ENCODE measurements at places on chromosomes 12 and 14.

DNA sequence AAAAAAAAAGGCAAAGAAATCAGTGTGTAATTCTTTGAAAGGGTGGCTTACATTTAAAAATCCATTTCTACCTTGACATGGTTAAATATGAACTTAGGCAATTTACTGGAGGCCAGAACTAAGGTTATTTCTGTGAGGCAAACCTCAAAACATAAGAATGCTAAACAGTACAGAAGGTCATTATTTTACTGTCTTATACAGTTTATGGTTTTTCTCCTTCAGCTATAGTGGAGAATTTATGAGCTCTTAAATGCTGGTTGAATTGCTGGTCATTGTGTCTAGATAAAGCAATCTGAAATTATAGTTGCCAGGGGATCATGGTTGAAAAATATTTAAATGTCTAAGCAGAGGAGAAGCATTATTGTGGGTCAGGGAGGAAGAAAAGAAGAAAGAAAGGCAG lies 70.5 kb downstream of the TRIM9 start:
- no peak for DNase-seq

DNA sequence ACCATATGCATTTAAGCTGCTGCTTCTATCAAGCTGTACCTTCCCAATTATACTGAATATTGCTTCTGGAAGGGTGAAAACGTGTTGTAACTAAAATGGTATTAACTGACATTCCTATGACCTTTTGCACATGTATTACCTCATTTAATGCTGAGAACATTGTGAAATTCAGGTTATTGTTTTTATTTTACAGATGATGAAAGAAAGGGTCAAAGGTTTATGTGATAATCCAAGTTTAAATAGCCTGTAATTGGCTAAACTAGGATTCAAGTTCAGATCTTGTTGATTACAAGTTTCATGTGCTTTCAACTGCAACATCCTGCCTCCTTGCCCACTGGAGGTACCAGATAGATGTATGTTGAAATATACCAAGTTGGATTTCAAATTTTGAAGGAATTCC lies 433.3 kb upstream of the PRICKLE1 start:
- no peak for DNase-seq

DNA sequence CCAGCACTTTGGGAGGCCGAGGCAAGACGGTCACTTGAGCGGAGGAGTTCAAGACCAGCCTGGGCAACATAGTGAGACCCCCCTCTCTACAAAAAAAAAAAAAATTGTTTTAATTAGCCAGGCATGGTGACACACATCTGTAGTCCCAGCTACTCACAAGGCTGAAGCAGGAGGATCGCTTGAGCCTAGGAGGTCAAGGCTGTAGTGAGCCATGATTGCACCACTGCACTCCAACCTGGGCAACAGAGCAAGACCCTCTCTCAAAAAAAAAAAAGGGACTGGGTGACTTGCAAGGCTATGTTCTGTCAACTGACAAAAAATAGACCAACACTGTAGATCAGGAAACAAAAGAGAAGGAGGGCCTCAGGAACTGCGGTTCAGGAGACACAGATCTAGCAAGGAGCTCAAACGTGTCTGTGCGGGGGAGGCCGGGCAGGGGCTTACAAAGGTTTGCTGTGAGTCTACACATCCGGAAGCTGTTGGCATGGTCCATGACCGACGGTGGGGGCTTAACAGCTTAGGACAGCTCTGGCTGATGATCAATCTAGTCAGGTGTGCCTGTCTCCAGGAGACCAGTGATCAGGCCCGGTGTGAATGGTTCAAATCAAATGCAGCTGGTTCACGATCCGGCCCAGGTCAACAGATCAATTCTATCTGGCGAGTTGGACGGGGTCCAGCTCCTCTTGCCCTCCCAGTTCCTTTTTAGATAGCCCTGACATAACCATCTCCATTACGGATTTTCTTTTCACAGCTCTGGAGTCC lies 31.7 kb upstream of the INF2 start:
- DNase-seq = no peak

- DNase-seq = no peak
Observed at GRCh38 chr12:27077586-27077985, 4.8 kb downstream of the C12orf71 start.

DNA sequence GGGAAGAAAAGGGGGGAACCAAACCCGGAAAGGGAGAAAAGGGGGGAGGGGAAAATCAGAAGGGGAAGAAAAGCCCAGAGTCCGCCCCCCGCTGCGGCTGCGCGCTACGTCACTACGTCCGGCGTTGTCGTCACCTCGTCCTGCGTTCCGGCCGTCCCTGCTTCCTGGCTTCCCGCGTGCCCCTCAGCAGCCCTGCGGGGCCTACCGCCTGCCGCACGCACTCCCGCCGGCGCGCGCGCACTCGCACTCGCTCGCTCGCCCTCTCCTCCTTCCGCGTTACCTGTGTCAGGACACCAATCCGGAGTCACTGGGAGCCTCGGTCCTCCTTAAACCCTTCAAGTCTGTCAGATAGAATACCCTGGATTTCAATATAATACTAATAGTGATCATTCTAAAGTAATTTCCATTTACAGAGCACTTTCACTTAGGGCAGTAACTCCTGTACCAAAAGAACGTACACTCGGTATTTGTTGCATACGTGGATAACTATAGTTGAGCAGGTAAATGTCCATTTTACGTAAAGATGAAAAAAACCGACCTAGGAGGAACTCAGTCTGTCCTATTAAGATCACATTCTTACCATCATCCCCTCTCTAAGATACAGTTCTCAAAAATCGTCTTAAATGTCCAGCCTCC lies at the start of gene R3HDM2:
TSS of gene R3HDM2 (minus strand) at position 113 of the 636 bp plus-strand sequence. CDS start 120,615 bp downstream, outside the sequence.
- DNase-seq = peak; percentile 82

- DNase-seq = no peak
Observed at GRCh38 chr12:29438752-29439408, 57.9 kb upstream of the ERGIC2 start.

DNA sequence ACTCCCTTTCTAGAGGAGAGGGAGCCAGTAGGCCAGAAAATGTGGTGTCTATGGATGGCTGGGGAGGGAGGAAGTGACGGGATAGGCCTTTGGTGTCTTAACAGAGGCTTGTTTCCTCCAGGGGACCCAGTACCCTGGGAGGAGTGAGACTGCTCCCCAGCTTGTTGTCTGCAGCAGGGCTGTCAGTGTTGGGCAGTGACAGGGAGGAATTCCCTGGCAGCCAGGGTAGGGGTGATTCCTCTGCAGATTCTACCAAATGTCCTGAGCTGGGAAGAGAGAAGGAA lies 64.0 kb downstream of the GALNT16 start:
- DNase-seq = no peak

DNA sequence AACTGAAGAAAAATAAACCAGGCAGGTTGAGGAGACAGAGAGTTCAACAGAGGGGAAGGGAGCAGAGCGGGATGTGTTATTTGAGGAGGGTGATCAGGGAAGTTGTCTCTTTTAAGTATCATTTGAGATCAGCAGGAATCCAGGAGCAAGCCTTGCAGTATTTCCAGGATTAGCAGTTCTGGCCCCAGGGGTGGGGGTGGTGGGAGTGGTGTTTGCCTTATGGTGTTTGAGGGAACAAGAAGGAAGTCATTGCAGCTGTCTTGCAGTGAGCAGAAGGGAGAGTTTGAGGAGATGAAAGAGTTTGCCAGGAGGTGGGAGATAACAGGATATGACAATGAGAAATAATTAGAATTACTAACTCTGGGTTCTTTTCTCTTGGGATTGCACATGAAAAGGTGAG lies 418.6 kb downstream of the NELL2 start:
- DNase-seq = no peak

- no peak for DNase-seq
Observed at GRCh38 chr12:56286044-56286830, 13.9 kb downstream of the CS start.

DNA sequence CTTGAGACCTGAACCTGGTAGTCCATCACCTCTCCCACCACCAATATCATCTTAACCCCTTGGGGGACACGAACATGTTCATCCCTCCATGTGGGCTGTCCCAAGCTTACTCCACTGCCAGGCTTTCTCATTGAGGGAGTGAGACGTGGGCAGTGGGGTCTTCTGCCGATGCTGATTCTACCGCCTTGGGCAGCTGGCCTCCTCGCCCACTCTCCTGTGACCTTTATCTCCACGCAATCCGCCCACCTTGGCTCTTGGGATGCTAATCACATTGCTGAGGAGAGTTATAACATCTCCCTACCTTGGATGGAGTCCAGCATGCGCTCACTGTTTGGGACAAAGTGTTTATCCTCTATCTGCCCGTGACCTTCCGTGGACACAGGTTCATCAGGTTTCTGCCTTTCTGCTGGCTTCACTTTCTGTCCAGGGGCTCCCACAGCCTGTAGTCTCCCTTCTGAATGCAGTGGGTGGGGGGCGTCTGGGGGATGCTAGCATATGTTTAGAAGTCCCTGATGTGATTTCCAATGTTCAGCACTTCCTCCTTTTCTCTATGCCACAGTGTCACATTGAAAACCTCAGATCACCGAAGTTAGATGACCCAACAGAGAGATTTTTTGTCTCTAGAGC lies 53.2 kb upstream of the ESRRB start:
- DNase-seq = no peak

DNA sequence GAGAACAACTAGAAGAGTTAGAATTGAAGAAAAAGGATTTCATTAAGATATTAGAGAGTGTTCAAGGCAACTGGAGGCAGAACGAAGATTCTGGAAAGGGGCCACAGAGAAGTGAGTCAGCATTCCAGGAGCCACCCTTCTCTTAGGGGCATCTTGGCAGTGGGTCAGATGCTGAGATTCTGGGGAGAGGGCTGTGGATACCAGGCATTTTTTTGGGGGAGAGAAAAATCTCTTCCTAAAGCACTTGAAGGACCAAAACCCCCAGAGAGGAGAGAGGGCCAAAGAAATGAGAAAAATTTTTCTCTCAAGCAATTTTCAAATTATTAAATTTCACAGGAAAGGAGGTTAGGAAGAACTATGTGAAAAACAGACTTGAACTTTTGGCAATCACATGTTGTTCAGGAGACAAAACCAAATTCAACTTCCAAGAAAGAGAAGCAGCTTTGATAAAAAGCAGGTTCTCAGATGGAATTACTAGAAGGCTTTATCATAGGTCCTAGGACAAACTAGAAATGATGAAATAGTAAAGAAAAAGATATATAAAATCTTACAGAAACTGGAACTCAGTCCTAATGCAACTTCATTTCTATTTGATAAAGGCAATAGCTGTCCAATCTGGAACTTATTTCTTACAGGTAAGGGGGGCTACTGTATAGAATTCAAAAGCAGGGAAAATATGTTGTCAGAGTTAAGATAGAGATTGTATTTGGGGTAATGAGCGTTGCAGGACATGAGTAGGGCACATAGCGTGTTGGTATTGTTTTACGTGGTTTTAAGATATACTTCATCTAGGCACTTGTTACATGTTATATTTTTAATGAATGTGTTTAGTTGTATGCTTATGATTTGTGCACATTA lies 1.1 kb upstream of the CLEC2D start:
- DNase-seq = no peak

DNA sequence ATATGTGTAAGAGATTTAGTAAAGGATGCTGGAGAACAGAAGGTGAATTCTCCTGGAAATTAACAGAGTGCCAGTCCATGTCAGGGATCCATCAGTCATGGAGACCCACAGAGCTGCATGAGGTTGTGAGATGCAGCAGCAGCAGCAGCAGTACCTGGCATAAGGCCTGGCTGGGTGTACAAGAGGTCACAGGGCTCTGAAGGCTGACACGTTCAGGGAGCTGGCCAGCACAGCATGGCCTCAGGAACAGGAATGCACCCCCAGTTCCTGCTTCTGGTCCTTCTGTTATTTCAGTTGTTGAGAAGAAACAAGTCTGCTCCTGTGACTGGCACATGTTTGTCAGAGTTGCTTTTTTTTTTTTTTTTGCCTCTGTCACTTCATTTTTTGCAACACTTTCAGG lies 210.8 kb downstream of the CNTN1 start:
- no peak for DNase-seq

DNA sequence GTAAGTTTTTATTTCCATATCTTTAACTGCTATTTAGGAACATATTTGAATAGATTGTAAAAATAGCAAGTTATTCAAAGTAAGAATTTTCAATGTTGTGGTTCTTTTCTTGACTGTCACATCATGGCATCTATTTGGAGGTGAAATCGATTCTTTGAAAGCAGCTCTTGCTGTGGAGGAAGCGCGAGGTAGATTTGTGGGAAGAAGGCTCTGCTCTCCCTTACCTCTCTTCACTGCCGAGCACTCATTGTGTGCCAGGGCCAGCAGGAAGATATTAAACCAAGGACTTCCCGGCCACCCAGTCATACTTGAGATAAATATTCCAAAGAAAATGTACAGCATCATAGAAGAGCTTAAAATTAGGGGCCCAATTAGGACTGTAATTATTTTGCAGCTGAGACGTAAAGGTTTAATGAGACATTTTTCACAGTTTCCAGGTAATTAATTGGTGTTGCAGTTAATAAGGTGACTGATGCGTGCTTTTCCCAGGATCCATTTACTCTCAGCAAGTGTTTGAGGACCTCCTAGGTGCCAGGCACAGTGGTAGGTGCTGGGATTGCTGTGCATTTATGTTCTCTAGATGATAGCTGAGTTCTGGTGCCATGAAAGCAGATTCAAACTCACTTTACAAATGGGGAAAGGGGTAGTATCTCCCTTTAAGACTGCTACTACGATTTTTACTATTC lies 89.2 kb upstream of the DYNC1H1 start:
- no peak for DNase-seq

GRCh38 chr12:46458500-46459102 lies 86.0 kb upstream of the SLC38A2 start:
- no peak for DNase-seq

- DNase-seq = no peak
Observed at GRCh38 chr12:26465419-26466097, 270.2 kb downstream of the SSPN start.

- no peak for DNase-seq
Observed at GRCh38 chr12:23816394-23816851, 133.0 kb downstream of the SOX5 start.

GRCh38 chr12:112798048-112798760 lies 6.7 kb downstream of the RPH3A start:
- DNase-seq = no peak

DNA sequence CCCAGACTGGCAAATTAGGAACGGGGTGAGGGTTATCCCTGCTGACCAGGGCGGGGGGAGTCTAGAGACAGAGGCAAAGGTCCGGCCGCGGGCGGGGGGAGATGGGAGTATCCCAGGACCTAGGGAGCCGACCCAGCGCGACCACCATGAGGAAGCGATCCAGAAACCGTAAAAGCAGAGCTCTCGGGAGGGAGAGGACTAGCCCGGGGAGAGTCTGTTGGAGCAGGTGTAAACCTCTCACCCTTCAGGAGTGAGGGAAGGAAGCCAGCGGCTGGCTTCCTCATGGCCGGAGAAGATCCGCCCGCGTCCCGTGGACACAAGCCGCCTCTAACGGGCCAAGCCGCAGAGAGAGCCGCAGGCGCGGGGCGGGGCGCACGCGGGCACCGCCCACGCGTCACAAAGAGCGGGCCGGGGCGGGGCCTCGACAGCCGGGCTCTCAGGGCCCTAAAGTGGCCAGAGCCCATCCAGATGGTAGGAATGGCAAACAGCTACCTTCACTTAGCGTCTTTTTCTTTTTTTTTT lies at the start of gene ACRBP:
TSS of gene ACRBP (minus strand) at position 350 of the 522 bp plus-strand sequence. CDS start at position 284, 66 bp downstream.
- DNase-seq = no peak

GRCh38 chr14:103692871-103693270 lies 22.4 kb downstream of the XRCC3 start:
- DNase-seq = no peak

- no peak for DNase-seq
Observed at GRCh38 chr12:46230306-46230705, 38.5 kb downstream of the SLC38A1 start.

Measured in NCI-H2081 treated with DMSO at 0.1 percent for 48 hours (cell line).